ENCODE measurements at places on chromosomes 5 and 9.

- no peaks in the 10 kb centered on the region for H3K36me3 ChIP-seq
- peaks cover 33% of the 10 kb centered on the region for H3K27me3 ChIP-seq
- DNase-seq = no peak
- H3K4me1 ChIP-seq = no peaks in the 10 kb centered on the region
Measured at GRCh38 chr5:11387382-11387781, 516.9 kb downstream of the CTNND2 start.

- H3K27ac ChIP-seq = no peak overlapping the region
- H3K27me3 ChIP-seq = no peaks in the 10 kb centered on the region
- no peak for DNase-seq
- H3K4me3 ChIP-seq = no peak overlapping the region
Measured at GRCh38 chr5:172855597-172856292, 21.7 kb downstream of the ERGIC1 start.

DNA sequence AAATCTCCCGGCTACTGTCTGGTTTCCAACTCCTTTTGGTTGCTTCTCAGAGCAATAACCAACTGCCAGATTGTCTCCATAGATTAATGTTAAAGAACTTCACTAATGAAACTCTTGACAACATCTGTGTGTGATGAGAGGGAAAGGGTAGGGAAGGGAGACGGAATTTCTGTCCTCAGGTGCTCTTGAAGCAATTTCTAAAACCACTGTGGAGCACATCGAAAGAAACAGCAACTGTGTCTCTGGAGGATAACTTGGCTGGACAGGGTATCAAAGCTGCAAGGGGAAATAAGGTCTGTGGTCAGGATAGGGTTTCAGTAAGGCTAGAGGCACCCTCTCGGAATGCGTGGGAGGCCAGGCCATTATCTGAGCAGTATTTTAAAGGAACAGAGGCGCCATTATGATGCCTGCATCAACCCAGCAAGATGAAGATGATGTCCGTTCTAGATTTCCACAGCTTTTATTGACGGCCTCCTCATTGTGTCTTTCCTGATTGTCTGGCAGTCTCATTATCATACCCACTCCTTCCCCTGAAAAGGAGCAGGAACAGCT is 76.6 kb downstream of the RORB start:
- DNase-seq = no peak
- H3K27me3 ChIP-seq = peaks cover 4% of the 10 kb centered on the region
- H3K4me1 ChIP-seq = no peaks in the 10 kb centered on the region
- no peaks in the 10 kb centered on the region for H3K36me3 ChIP-seq

DNA sequence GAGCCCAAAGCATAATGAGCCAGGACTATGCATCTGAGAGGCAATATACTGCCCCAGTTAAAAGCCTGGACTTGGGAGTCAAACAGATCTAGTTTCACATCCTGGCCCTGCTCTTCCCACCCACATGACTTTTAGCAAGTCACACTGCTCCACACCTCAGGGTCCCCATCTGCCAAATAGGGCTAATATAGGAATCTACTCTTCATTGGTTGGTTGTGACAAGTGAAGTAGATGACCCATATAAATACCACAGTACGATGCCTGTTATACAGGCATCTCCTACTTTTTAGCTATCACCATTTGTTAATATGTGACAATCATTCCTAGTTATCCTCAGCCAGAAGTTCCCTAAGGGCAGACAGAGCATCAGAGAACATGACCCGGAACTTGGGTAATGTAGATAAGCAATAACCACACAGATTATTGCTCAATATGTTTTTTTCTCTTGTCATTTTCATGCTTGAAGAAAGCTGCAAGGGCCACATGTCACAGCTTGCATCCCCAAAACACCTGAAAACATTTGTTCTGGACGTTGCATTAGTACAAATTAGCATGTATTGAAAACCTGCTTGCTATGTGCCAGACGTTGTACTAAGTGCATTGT is 20.4 kb downstream of the ADAM19 start:
- peaks cover 84% of the 10 kb centered on the region for H3K4me1 ChIP-seq
- H3K36me3 ChIP-seq = peaks cover 70% of the 10 kb centered on the region
- no peak for DNase-seq
- no peaks in the 10 kb centered on the region for H3K27me3 ChIP-seq
- H3K27ac ChIP-seq = peak overlapping the region; percentile 87
- H3K4me3 ChIP-seq = no peak overlapping the region

DNA sequence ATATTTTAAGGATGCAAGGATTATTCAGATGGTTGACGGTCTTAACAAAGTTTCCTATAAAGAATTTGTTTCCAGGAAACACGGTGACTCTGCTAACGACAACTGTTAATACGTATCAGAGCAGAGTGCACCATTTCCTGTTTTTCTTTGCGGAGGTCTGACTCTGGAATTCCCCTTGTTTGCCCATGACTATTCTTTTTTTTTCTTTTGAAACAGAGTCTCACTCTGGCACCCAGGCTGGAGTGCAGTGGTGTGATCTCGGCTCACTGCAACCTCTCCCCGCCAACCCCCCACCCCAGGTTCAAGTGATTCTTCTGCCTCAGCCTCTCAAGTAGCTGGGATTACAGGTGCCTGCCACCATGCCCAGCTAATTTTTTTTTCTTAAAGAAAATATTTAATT is 115.9 kb downstream of the CDC42SE2 start:
- peaks cover 26% of the 10 kb centered on the region for H3K36me3 ChIP-seq
- peak; percentile 72 for DNase-seq
- no peaks in the 10 kb centered on the region for H3K27me3 ChIP-seq
- H3K4me3 ChIP-seq = peak overlapping the region; percentile 70

DNA sequence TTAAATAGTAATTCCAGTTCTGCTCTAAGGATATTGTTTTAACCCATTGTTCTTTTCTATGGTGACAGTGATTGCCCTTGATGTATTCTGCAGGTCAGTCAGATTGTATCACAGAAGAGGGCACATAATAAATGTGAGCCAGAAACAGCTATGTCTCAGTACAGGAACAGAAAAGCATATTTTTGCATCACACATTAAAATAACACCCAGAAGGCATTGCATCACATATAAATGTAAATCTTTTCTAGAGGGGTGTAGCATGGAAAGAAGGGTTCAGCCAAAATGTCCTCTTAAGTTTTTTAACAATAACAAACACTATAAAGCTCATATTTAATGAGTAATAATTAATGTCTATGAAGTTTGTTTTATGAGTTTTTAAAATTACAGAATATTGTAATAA is 30.0 kb downstream of the ZCCHC7 start:
- no peak overlapping the region for H3K27ac ChIP-seq
- H3K27me3 ChIP-seq = no peaks in the 10 kb centered on the region
- H3K4me3 ChIP-seq = no peak overlapping the region
- peaks cover 25% of the 10 kb centered on the region for H3K36me3 ChIP-seq
- no peak for DNase-seq
- H3K4me1 ChIP-seq = peaks cover 18% of the 10 kb centered on the region

DNA sequence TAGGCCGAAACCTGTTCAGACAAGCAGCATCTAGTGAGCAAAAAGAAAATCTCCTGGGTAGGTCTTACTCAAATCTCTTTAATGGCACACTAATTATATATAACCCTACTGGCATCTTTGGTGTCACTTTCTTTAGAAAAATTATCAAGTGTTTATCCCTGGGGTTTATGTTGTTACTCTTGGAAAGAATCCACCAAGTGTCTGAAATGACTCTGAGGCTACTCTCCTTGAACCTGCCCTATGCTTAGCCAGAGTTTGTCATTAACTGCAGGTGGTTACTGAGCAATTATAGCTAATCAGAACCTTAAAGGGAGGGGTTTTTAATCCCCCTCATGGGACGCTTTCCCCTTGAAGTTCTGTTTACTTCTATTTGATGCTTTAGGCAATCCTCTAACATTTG is 381.9 kb downstream of the PLK2 start:
- H3K4me3 ChIP-seq = no peak overlapping the region
- no peaks in the 10 kb centered on the region for H3K4me1 ChIP-seq
- DNase-seq = no peak
- H3K27ac ChIP-seq = no peak overlapping the region
- peaks cover 2% of the 10 kb centered on the region for H3K27me3 ChIP-seq
- no peaks in the 10 kb centered on the region for H3K36me3 ChIP-seq

DNA sequence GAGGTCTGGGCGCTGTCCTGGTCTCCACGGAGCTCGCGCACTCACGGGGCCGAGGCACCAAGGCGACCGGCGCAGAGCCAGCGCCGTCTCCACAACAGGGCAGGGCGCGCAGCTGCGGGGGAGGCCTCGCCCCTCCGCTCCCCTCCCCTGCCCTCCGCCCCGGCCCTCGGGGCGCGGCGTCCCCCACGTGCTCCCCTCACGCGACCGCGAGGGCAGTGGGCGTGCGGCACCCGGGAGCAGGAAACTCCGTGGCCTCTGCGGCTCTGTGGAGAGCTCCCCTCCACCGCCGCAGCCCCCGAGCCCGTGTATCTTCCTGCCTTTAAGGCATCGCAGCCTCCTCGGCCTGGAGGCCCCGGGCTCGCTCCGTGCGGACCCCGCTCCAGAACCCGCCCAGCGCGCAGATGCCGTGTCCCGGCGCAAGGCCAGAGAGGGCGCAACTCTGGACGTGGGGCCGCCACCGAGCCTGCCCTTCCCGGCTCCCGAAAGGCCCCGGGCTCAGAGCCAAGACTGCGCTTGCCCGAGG is 708 bp upstream of the TUBB4B start:
- H3K27me3 ChIP-seq = no peaks in the 10 kb centered on the region
- H3K36me3 ChIP-seq = peaks cover 23% of the 10 kb centered on the region
- H3K4me1 ChIP-seq = peaks cover 22% of the 10 kb centered on the region
- no peak overlapping the region for H3K27ac ChIP-seq

DNA sequence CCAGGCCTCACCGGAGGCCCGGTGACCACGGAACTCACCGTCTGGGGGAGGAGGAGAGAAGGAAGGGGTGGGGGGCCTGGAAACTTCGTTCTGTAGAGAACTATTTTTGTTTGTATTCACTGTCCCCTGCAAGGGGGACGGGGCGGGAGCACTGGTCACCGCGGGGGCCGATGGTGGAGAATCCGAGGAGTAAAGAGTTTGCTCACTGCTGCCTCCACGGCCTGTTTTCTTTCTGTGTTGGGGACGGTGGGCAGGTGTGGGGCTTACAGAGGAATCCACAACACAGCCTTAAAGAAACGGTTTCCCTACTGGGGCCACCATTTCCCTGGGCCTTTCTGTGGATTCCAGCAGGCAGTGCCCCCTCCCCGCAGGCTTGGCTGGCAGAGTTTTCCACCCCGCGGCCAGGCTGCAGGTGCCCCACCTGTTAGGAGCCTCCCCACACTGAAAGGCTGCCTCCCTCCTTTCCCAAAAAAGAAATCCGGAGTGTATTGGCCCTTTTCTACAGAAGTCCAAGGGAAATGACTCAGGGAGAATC is 80.8 kb downstream of the NTNG2 start:
- peak overlapping the region; percentile 79 for H3K27ac ChIP-seq
- H3K36me3 ChIP-seq = no peaks in the 10 kb centered on the region
- peak overlapping the region; percentile 93 for H3K4me3 ChIP-seq
- peaks cover 16% of the 10 kb centered on the region for H3K27me3 ChIP-seq
- DNase-seq = no peak

- H3K4me3 ChIP-seq = no peak overlapping the region
- peaks cover 24% of the 10 kb centered on the region for H3K4me1 ChIP-seq
- H3K36me3 ChIP-seq = peaks cover 16% of the 10 kb centered on the region
- H3K27me3 ChIP-seq = peaks cover 10% of the 10 kb centered on the region
- H3K27ac ChIP-seq = no peak overlapping the region
- no peak for DNase-seq
Measured at GRCh38 chr9:89601856-89602562, 2.8 kb upstream of the GADD45G start.

GRCh38 chr5:40983781-40984180 is 74.5 kb downstream of the C7 start:
- H3K27me3 ChIP-seq = peaks cover 3% of the 10 kb centered on the region
- no peak for DNase-seq
- H3K36me3 ChIP-seq = no peaks in the 10 kb centered on the region
- no peak overlapping the region for H3K27ac ChIP-seq
- H3K4me1 ChIP-seq = no peaks in the 10 kb centered on the region

- H3K27me3 ChIP-seq = no peaks in the 10 kb centered on the region
- H3K4me1 ChIP-seq = no peaks in the 10 kb centered on the region
Measured at GRCh38 chr9:114250235-114250568, 72.7 kb upstream of the ORM1 start.

DNA sequence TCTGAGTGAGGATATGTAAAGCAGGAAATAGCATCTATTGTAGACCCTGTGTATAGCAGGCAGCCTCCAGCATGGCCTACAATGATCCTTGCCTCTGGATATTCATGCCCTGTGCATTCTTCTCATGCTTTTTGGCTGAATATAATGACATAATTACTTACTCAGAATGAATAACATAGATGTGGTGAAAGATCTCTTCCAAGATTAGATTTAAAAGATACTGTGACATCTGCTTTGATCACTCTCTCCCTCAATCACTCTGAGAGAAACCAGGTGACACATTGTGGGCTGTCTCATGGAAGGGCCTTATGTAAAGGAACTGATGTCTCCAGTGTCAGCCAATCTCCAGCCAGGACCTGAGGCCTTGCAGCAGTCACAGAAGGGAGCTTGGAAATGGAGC is 376.7 kb downstream of the DNAH5 start:
- H3K27ac ChIP-seq = no peak overlapping the region
- no peaks in the 10 kb centered on the region for H3K27me3 ChIP-seq
- no peaks in the 10 kb centered on the region for H3K36me3 ChIP-seq
- no peaks in the 10 kb centered on the region for H3K4me1 ChIP-seq
- H3K4me3 ChIP-seq = no peak overlapping the region

DNA sequence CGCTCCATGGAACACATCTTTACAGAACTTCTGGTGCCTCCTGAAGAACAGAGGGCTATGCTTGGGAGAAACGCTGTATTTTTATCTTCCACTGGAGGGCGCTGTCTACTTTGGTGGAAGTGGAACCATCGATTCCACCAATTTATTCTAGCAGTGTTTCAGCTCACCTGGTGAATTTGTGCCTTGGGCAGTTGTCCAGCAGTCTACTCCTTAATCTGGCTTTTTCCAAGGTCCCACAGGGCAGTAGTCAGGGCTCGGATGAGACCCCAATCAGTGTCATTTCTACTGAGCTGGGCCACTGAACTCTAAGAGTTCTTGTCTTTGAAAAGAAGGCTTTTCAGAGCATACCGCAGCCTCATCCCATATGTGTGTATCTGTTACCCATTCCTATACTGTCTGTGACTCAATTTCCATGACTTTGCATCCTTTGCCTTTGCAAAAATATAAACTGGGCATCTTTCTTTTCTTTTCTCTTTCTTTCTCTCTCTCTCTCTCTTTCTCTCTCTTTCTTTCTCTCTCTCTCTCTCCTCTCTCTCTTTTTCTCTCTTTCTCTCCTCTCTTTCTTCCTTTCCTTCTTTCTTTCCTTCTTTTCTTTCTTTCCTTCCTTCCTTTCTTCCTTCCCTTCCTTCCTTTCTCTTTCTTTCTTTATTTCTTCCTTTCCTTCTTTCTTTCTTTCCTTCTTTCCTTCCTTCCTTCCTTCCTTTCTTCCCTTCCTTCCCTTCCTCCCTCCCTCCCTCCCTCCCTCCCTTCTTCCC is 138.4 kb upstream of the ZNF618 start:
- H3K4me1 ChIP-seq = no peaks in the 10 kb centered on the region
- H3K4me3 ChIP-seq = no peak overlapping the region
- DNase-seq = no peak
- peaks cover 2% of the 10 kb centered on the region for H3K27me3 ChIP-seq
- no peak overlapping the region for H3K27ac ChIP-seq

- no peak overlapping the region for H3K4me3 ChIP-seq
- no peak for DNase-seq
- peaks cover 2% of the 10 kb centered on the region for H3K36me3 ChIP-seq
- no peak overlapping the region for H3K27ac ChIP-seq
- H3K27me3 ChIP-seq = peaks cover 3% of the 10 kb centered on the region
- peaks cover 12% of the 10 kb centered on the region for H3K4me1 ChIP-seq
Measured at GRCh38 chr5:146761811-146762210, 116.7 kb downstream of the PPP2R2B start.

GRCh38 chr9:129247285-129248153 is 69.5 kb upstream of the IER5L start:
- H3K27me3 ChIP-seq = peaks cover 22% of the 10 kb centered on the region
- H3K4me1 ChIP-seq = no peaks in the 10 kb centered on the region

GRCh38 chr9:16030528-16031185 is 477.8 kb downstream of the CCDC171 start:
- no peak for DNase-seq
- H3K27ac ChIP-seq = no peak overlapping the region
- peaks cover 16% of the 10 kb centered on the region for H3K4me1 ChIP-seq
- no peak overlapping the region for H3K4me3 ChIP-seq
- no peaks in the 10 kb centered on the region for H3K36me3 ChIP-seq
